ENCODE measurements at places on chromosomes 12 and 14. TPM values are rescaled to one million over a fixed set of nuclear protein-coding genes. Genes with fewer than 3 reads are reported as not detected.

DNA sequence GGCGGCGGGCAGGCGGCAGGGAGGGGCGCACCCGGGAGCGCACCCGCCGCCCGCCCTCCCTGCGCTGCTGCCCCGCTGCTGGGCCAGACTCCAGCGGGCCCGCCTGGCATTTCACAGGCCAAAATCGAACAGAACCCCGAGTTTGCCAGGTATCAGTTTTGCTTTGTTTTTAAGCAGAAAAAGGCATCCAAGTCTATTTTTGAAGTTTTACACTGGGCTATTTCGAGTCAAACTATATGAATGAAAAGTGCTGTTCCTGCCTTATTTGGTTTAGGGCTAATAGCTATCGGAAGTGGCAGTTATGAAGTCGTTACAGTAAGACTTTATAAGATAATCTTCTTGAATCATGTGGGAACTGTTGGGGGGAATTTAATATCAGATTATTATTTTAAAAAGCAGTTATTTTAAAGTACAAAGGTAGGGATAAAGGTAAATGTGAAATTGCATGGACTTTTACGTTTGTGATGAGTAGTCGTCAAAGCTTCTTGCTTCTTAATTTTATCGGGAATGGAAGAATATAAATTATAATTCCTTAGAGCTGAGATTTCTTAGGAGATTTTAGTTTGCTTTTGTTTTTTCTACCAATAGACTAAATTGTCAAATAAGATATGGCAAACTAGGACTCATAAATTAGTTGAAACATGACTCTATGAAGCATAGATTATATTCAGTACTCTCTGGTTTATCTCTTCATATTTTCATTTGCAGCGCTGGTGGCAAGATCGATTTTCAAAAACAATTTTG, 1.1 kb downstream of the MSRB3 start:
- DNase-seq, result peak; percentile 33

DNA sequence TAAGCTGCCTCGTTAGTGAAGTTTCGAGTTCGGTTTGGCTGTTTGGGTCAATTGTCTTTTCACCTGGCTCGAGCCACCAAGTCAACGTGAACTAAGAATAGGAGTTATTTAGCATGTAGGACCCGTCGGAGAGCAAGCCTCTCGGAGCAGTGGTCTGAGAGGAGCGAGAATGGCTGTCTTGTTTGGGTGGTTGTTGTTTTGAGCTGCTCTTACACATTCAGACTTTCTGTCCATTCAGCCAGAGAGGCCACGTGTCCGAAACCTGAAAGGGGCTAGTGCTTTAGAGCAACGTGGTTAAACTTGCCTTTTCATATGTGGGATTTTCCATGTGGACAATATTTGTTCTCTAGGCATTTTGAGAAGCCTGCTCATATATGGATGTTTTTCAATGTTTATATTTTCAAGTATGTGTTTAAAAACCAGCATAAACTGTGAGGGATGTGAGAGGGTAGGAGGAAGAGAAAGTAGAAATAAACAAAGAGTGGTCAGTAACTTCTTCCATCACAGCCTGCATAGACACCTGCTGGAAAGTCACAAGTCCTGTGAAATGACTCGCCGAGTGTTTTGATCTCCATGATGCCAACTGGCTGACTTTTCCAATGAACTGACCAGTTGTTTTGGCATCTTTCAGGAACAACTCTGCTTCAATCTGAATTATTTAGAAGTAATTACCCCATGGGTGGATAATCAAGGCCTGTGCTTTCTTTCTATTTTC, 221.0 kb downstream of the ASCL1 start:
- DNase-seq, result no peak

- DNase-seq, result no peak
Observed at GRCh38 chr12:8156416-8156815, 399 bp upstream of the ZNF705A start.

Gene PMCH
- not detected for total RNA-seq

All from G401 (cell line).